ENCODE measurements at places on chromosomes 3 and 15.
A peak's percentile ranks its signal among the peaks of the same experiment; 100 is the strongest.

GRCh38 chr15:52653431-52653964 is 25.7 kb downstream of the ATOSA start:
- no peak for DNase-seq

DNA sequence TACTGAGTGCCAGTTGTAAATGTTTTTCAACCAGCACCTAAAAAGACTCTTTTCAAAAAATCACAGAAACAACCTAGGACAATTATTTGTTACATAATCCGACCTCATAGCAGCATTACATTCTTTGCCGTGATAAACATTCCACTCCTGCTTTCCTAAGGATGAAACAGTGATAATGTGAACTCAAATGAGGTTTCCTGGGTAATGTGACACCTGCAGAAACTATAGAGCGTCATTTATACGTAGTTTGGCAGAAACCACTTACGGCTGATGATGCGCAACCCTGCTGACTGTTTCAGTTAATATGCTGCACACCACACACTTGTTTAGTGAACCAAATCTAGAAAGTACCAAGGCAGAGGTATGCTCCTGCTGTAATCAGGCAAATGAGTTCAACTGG is 55.8 kb downstream of the SEMA6D start:
- no peak for DNase-seq

DNA sequence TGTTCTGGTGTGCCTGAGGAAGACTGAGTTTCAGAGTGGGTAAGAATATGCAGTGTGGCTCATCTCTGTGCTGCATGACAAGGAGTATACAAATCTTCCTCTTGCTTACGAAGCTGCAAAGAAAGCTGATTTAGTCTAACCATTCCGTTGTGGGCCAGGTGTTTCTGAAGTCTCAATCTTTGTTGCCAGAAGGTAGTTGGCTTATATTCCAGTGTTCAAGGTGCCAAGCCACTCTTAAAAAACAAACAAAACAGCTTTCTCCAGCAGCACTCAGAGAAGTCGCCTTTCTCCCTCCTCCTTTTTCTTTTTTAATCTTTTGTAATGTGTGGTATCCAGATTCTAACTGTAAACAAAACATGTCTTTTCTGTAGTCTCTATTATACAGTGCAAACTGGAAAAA is 872.4 kb downstream of the NAALADL2 start:
- DNase-seq, result no peak

DNA sequence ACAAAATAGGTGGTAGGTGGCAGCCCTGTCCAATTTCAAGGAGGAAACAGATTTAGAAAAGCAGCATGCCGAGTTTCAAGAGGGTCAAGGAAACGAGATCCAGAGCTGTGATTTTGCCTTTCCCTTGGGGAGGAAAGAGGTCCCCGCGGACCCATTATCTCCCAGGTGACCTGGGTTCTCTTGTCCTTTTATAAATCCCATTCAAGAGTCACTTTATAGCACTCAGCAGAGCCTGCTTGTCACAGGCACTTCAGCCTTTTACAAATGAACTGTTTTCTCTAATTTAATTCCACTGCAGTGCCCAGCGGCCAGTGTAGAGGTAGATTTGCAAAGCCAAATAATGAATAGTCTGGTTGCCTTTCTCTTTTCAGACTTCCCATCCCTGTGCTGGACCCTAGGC is 99.9 kb downstream of the CD47 start:
- no peak for DNase-seq

DNA sequence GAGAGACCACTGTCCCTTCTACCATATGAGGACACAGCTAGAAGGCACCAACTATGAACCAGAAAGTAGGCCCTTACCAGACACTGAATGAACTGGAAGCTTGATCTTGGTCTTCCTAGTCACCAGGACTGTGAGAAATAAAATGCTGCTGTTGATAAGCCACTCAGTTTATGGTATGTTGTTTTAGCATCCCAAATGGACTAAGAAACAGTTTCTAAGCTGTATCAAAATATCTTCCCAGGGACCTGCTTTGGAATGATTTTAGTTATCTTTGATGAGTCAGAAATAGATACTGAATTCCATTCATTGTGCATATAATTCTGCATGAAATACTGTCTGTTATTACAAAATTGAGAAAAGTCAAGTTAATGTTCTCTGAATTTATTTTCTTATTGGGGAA is 18.6 kb downstream of the WDR76 start:
- DNase-seq, result no peak

DNA sequence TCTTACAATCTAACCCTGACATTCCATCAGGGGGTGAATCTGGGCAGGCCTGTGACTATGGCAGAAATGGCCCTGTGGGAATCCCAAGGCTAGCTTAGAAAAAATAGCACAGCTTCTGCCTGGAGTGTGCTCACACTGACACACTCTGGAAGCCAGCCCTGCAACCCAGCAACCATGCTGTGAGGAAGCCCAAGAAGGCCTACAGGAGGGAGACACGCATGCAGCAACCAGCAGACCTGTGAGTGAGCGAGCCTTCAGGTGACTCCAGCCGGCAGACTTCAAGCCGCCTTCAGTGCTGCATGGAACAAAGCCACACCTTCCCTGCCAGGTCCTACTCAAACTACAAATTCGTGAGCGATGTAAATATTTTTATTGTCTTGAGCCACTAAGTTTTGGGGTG is 26.1 kb downstream of the RAB6B start:
- no peak for DNase-seq

DNA sequence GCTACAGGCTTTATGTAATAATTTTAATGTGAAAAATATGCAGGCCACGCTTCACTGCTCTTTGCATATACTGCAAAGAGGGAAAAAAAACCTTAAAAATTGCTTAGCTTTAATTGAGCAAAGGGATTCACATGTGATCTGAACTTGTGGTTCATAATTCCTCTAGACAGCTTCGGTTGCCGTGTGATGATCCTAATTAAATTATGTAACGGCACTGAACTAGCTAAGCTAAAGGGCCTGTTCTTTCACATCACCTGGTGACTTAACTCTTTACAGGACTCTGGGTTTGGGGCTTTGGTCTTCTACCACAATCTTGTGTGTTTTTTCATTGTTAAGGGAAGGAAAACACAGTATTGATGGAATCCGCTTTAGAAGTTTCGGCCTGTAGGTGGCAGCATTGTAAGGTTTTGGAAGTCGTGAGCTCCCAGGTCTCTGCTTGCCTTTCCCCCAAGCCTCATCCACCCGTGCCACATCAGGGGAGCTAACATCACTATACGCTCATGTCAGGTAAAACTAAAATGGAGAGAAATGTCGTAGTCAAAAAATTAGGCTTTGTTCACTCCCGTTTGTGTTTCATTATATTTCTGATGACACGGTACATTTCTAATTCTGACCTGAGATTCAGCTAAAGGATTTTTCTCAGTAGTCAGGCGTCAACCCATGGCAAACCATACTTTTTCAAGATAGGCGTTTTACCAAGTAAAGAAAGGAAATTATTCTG is 205.6 kb upstream of the DPH6 start:
- DNase-seq, result peak; percentile 65

- no peak for DNase-seq
Observed at GRCh38 chr3:50587806-50588758, 18.8 kb downstream of the HEMK1 start.

DNA sequence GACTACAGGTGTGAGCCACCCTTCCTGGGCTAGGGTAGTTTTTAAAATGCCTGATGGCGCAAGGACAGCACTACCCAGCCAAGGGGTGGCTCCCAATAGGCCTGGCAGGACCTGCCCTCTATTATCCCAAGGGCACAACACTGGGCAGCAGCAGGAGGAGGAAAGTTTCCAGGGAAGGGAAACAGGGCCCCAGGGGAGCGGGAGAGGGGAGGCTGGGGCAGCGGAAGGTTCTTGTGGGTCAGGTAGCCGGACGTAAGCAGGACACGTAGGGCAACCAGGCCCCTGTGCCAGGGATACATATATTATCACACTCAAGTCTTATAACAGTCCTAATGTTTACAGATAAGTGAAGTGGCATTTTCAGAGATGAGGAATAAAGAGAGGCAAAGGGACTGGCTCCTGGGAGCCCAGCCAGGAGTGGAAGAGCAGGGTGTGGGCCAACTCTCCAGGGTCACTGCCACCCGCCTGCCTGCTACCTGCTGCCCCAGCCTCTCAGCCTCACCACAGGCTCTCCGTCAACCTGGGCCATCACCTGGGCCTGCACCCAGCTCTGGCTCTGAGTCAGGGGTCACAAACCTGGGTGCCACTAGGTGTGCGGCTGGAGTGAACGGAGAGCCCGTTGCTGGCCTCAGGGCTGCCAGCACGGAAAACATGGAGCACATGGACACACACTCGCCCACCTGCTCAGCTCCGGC is 73.2 kb upstream of the SNRPA1 start:
- no peak for DNase-seq

DNA sequence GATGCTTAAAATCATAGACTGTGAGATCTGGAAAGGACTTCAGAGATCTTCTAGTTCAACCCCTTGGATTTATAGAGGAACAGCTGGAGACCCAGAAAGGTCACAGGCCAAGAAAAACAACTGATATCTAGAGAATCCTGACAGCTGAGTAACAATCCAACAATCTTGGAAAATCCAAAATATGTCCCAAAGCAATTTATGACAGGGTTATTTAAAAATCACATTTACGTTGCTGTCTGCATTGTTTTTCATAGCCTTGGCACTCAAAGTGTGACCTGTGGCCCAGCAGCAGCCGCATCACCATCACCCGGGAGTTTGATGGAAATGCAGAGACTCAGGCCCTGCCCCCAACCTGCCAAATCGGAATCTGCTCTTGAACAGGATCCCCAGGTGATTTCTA is 78.8 kb downstream of the FBN1 start:
- DNase-seq, result no peak

DNA sequence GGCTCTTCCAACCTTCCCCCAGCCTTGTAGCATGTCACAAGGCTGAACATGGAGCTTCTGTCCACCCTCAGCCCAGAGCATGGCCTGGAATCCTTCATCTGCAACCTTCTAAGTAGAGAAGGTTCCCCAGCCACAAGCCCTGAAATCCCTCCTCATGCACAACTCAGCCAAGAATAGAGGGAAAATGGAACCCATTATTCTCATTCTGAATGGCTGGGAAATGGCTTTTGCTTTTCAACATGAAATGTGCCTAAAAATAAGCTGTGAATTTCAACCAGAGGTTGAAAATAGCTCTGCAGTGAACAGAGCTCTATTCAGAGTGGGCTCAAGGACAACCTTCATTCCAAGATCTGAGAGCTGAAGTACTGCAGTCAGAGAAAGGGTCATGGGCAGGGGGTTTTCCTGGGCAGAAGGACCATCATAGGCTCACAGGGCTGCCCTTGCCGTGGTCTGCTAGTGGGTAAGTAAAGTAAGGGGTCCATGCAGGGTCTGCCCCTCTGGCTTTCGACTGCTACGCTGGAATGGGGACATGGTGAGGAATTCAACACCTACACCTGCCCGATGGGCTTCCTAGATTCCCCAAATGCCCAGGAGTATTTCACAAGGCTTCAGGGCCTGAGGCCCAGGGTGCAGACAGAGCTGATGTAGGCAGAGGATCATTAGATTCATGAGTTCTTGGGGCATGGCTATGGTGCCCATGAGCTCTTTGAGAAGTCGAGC is 35.9 kb downstream of the POC1A start:
- no peak for DNase-seq

DNA sequence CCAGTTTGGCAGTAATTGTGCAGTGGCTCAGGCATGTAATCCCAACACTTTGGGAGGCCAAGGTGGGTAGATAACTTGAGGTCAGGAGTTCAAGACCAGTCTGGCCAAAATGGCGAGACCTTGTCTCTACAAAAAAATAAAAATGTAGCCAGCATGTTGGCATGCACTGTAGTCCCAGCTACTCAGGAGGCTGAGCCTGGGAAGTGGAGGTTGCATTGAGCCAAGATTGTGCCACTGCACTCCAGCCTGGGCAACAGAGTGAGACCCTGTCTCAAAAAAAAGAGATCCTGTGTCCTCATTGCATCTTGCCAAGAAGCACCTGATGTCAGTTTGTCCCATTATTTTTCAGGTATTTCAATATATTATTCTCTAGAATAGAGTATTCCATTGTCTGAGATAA is 61.8 kb downstream of the CRTC3 start:
- no peak for DNase-seq

GRCh38 chr3:11238880-11239279 is 33.3 kb upstream of the ATG7 start:
- no peak for DNase-seq

DNA sequence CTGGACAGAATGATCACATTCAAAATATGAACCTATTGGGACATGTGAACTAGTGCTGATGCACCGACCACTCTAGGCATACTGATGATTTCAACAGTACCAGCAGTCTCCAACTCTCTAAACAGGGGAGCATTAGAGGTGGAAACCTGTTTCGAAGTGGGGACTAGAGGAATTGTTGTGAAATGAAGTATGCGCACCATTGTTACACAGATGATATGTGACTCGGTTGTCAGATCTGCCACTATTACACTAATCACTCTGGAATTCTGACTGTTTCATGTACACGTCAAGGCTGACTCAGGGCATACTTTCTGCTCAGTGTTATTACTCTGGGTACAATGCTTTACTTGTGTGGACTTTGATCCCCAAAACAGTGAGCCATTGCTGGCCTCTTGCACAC is 198.2 kb upstream of the UBE2E2 start:
- DNase-seq, result no peak

GRCh38 chr3:23874359-23875112 is 42.3 kb downstream of the NKIRAS1 start:
- no peak for DNase-seq

GRCh38 chr15:32683906-32684584 is 33.8 kb upstream of the GREM1 start:
- DNase-seq, result no peak

DNA sequence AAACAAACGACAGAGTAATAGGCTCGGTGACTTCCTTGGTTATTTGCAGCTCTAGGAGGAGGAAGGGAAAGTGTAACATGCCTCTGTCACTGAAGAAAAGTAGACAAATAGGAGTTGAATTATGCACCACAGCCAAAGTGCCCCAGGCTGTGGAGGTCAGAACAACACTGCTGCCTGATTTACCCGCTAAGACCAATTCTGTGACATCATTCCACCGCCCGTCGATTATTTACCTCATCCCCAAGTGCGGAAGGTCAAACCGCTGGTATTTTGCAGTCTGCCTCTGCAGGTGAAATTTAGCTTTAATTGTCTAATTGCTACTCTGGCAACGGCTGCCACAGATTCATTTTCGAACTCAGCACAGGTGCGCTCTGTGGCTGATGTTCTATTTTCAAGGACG is 106.3 kb upstream of the PRICKLE2 start:
- no peak for DNase-seq

- no peak for DNase-seq
Observed at GRCh38 chr3:151166161-151166560, 36.9 kb downstream of the GPR171 start.
